ENCODE measurements at places on chromosomes 11 and 22. TPM values are rescaled to one million over a fixed set of nuclear protein-coding genes. Genes with fewer than 3 reads are reported as not detected.

The DDX25 gene
- total RNA-seq: not detected

GRCh38 chr11:19992162-19992561, 168.1 kb downstream of the DBX1 start:
- DNase-seq: no peak

DNA sequence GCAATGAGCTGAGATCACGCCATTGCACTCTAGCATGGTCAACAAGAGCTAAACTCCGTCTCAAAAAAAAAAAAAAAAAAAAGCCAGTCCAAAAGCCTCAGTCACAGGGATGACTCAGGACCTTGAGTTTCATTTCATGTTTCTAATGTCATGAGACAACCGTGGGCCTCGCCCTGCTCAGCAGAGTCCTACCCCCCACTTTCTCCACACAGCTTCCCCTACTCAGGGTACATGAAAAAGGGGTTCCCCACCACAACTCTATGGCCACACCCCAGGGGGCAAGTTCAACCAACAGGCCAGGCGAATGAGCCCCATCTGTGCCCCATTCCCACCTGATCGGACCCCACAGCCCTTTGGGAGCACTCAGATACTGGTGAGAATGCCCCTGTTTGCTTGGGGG, 24.3 kb upstream of the ADA2 start:
- DNase-seq: peak; percentile 47

The PNPLA5 gene
- not detected for total RNA-seq

DNA sequence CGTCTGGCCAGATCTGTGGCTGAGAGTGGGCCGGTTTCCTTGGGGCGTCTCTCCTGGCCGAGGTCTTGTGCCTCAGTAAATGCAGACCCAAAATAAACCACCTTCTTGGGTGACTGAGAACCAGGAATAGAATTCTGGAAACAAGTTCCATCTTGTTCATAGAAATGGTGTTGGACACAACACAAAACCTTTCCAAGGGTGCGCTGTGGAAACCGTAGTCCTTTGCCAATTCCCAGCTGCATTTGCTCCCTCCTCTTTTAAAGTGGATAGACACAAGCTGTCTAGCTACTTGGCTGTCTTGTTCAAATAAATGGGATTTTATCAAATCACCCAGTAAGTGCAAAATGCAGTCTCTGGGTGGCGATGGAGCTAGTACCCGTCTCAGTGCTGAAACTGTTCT, 300.2 kb downstream of the SHANK2 start:
- DNase-seq: no peak

DNA sequence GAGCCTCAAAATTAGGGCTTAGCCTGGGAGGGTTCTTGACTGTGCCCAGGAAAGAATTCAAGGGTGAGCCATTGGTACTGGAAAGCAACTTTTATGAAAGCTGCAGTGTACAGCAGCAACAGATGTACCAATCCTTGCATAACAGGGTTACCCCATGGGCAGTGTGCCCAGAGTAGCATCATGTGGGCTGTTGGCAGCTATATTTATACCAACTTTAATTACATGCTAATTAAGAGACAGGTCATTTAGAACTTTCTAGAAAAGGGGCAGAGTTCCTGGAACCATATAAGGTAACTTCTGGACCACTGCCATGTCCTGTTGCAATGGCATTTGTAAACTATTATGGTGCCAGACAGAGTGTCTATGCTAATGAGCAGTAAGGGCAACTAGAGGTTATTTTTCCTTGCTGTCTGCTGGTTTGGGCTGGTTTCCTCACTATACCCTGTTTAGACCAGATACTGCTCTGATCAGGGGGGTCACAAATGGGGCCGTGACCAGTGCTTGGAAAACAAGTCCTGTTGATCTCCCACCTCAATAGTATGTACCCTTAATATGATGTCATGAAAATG, 1120.5 kb upstream of the RAG2 start:
- no peak for DNase-seq

DNA sequence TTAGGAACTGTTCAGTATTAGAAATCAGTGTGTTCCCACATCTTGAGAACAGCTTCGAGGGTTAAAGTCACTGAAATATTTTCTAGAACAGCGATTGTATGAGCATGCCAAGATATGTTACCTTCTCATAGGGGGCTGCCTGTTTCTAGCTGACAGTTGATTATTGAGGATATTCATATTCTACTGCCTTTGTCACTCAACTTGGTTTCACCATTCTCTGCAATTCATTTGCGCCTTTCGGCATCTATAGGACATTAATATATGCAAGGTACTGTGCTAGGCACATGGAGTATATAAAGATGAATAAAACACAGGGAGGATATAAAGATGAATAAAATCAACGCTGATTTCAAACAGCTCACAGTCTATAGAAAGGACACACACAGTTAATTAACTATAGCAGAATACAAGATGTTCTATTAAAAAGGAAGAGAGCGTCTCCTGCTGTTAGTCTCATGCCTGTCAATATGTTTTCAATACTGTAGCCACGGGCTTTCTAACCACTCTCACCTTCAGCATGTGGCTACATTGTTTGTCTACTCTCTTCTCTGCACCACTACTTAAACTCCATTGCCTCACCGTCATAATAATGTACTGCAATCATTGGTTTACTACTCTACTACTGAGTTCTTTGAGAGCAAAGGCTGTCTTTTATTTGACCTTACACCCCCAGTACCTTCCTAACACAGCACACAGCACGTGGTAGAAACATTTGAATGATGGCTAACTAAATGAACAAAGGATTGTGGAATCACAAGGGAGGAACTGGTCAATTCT, 81.9 kb downstream of the RAB30 start:
- DNase-seq: no peak

The TBX10 gene
- total RNA-seq: not detected

The CEP126 gene
- total RNA-seq: 1.2 TPM

DNA sequence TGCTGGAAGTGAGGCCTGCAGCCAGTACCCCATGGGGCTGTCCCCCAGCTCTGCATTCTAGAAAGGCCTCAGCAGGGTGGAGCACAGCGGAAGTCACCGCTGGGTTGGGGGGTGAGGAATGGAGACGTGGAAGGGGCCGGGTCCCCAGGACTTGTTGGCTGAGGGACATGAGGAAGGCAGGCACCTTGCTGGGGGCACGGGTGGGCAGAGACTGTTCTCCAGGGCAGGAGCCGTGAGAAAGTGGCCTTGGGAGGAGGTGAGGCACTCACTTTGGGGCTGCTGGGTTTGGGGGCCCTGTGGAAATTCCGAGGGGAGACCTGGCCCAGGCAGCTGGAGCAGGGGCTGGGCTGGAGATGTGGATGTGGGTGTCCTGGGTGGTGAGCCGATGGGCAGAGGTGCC, 5.0 kb downstream of the TNNI2 start:
- DNase-seq: no peak

Measured in heart left ventricle (tissue), 16 donors.